ENCODE measurements at places on chromosomes 16 and 17.

GRCh38 chr16:87664792-87665191 is 62.5 kb downstream of the JPH3 start:
- DNase-seq = no peak

GRCh38 chr17:2994441-2994840 is 69.0 kb downstream of the OR1D5 start:
- DNase-seq = no peak

DNA sequence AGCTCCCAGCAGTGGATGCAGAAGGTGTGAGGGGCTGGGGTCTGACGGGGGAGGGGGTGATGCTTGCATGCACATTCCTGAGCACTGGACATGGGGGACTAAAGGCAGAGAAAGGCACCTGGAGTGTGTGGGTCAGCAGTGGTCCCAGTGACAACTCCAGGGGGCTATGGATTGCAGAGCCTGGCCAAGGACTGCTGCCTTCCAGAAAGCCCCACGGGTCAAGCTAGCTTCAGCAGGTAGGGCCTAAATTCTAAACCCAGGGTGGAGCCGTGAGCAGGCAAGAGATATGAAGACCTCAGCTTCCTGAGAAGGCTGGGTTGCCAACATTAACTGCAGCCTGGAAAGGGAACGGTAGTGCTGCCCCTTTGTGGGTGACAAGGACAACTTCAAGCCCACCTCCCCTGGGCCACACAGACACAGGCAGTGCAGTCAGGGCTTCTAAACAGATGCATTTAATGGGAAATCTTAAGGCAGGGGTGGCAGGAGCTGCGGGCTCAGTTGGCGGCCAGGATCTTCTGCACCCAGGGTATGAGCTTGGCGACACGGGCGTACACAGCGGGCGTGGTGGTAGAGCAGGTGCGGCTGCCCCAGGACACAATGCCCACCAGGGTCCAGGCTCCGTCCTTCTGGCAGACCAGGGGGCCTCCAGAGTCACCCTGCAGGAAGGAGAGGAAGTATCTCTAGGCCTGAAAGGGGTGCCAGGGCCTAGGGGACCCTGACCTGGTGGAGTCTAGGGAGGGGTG is 3.1 kb downstream of the CTRB2 start:
- DNase-seq = peak; percentile 33

DNA sequence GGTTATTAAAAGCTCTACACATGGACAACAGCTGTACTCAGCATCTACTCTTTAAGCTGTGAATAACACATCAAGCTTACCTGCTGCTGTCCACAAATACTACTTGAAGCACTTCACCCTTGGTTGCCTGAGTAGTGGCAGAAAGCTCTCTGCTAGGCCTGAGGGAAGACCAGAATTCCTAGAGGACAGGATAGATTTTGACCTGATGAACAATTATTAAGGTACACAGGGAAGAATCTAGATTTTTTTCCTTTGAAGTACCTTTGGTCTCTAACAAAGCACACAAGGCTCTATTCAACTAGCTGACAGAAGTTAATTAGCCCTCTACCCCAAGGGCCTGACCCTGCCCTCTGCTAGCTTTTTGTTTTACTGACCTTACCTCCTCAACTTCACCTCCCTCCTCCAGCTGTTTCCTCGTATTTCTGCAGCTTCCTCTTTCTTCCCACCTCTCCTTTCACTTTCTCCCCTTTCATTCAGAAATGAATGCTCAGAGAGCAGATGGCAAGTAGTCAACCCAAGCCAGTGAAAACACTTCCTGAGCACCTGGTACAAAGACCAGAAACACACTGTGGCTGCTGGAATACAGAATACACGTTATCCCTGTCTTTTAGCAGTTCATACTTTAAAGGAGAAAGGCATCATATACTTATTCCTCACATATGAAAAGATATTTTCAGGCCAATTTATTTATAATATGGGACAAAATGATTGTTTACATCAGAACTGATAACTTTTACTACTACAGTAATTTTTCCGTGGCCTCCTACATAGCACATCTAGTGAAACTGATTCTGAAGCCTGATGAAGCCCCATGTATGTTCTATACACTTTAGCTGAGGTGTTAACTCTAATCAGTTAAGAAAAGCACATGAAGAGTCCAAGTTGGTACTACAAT is 5.7 kb upstream of the VEZF1 start:
- no peak for DNase-seq

DNA sequence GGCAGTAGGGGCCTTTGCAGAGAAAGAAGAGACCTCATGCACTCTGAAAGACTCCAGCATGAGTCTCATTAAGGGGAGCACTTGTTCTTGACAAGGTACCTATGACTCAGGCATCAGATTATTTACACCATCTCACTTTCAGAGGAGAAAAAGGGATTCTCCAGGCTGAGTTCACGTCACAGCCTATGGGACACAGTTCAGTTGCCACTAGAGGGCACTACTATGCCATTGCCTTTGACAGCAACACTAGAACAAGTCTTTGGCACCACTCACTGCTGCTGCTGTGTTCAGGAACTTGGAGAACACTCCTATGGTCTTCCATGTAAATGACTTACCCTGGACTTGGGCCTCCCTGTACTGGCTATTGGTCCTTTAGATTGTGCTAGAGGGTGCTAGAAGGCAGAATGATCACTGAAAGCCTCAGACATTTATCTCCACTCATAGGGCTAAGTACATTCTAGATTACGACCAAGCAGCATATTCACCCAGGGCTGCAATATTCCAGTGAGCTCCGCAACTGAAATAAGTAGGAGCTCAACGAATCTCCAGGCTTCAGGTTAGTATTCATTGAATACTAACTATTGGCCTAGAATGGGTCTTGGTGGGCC is 225.1 kb upstream of the CA10 start:
- no peak for DNase-seq

GRCh38 chr17:80125656-80126448 is 21.1 kb downstream of the EIF4A3 start:
- no peak for DNase-seq

GRCh38 chr17:66789961-66790437 is 44.9 kb upstream of the CACNG5 start:
- no peak for DNase-seq

- DNase-seq = no peak
Observed at GRCh38 chr16:14522671-14523070, 107.4 kb downstream of the PARN start.

DNA sequence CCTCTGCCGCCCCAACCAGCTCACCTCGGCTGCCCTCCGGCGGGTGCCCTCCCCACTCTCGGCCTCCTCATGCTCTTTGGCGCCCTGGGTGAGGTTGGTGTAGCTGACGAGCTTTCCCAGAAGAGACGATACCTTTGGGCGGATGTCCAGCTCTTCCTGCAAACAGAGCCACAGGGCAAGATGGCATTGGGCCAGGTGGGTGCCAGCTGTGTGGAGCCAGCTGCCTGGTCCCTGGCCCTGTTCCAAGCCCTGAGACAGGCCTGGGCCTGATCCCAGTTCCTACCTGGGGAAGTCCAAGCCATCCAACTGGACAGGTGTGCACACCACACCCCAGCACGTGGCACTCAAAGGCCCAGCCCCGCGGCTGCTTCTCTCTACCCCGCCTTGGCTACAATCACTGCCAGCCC is 6.9 kb downstream of the SLC12A4 start:
- no peak for DNase-seq

DNA sequence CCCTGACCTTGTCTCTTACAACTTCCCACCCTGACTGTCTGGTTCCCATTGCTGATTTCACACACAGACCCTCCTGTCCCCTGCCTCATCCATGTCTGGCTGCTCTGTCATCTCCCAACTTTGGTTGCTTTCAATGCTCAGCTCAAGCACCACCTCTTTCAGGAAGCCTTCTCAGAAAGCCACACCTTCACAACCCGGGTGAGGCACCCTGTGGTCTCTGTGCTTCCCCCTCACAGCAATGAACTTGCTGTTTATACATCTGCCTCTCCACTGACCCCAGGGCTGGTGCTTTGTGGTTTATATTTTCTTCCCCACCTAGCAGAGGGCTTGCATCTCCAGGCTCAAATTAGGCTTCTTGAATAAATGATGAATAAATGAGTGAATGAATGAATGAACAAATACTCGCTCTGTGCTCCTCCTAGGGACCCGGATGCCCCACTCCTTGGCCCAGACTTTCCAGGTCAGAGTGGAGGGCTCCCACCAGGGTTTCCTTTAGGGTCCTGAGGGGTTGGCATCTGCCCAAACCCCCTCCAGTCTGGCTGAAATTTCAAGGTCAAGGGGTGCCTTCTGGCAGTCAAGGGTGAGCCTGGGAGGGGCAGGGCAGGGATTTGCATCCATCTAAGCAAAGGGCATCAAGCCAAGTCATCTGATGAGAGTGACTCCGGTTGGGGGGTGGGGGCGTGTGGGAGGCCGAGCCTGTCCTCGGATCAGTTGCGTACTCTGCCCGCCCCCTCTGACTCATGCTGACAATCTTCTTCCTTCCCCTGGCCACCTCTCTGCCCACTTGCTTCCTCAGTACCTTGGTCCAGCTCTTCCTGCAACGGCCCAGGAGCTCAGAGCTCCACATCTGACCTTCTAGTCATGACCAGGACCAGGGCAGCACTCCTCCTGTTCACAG is at the start of gene ITGAX:
Gene ITGAX, plus strand, starts transcription at position 783 of the 898 bp plus-strand sequence. Its CDS starts 79 bp downstream, at position 862.
- DNase-seq = no peak

DNA sequence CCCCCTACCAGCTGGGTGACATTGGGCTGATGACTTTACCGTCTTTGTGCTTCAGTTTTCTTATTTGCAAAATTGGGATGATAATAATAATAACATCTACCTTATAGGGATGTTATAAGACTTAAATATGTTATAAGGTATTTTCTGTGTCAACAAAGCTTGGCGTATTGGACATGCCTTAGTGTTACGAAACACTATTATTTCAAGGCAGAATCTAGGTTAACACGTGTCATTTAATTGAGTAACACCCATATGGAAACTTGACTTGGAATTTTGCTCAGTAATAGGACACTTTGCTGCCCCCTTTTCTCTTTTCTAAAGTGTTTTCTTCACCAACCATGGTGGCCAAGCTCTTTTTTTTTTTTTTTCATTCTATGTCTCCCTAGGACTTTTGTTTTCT is 294.2 kb upstream of the SALL1 start:
- DNase-seq = no peak

GRCh38 chr17:63931981-63932561 is at the start of gene CD79B:
Gene CD79B, minus strand, starts transcription at chr17:63932331. Its CDS starts 70 bp downstream, at chr17:63932261.
- DNase-seq = no peak

DNA sequence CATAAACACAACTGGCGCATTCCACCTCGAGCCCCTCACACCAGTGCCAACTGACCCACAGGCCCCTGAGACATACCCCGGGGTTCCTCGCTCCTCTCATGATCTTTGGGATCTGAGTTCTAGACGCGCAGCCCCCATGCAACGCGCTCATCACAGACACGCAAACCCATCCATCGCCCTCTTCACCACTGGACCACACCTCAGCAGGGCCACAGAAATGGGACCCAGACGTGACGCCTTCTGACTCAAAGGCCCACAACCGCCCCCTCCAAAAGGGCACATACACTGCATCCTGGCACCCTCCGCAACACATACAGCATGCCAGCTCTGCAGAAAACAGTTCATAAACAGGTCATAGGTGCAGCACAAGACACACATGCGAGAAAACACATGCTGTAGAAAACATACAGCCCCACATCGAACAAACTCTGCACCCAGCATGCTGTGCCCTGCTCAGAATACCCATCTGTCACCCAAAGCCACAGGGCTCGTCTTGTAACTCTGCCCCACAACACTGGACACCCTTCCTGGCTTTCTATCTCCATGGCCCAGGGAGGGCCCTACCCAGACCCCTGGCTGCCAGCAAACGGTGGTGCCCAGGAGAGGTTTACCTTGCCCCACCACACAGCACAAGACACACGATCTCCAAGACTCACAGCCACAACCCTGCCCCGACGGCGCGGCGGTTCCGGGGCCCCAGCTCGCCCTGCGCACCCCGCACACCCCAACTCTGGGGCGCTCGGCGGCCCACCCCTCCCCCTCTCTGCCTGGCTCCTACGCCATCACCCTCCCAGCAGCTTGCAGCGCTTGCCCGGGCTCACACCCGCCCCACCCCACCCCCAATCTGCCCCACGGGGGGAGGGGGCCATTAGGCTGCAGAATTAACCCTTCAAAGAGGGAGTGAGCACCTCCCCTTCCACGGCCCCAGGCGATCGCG is 887 bp downstream of the ZBTB4 start:
- peak; percentile 91 for DNase-seq

DNA sequence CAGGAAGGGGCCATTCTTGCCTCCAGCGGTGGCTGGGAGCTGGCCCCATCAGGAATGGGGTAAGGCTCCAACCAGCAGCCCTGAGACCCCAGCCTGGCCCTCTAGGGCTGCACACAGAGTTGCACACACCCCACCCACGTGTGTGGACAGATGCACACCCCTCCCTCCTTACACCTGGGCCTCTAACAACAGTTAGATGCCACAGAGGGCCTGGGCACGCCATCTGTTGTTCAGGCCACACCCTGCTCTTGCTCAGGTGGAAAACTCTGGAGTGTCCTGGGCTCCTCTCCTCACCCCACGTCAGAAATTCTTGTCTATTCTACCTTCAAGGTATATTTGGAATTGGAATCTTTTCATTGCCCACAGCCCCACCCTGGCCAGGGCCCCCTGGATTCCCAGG is 13.3 kb upstream of the RAI1 start:
- DNase-seq = no peak

DNA sequence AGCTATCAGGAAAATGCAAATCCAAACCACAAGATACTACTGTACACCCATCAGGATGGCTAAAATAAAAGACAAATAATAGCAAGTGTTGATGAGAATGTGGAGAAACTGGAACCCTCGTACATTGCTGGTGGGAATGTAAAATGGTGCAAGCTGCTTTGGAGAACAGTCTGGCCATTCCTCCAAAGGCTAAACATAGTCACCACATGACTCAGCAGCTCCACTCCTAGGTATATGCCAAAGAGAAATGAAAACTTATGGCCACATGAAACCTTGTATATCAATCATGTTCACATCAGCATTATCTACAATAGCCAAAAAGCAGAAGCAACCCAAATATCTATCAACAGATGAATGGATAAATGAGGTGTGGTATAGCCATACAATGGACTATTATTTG is 28.5 kb downstream of the VAC14 start:
- no peak for DNase-seq

- DNase-seq = no peak
Observed at GRCh38 chr16:56399486-56399885, 25.9 kb downstream of the AMFR start.

DNA sequence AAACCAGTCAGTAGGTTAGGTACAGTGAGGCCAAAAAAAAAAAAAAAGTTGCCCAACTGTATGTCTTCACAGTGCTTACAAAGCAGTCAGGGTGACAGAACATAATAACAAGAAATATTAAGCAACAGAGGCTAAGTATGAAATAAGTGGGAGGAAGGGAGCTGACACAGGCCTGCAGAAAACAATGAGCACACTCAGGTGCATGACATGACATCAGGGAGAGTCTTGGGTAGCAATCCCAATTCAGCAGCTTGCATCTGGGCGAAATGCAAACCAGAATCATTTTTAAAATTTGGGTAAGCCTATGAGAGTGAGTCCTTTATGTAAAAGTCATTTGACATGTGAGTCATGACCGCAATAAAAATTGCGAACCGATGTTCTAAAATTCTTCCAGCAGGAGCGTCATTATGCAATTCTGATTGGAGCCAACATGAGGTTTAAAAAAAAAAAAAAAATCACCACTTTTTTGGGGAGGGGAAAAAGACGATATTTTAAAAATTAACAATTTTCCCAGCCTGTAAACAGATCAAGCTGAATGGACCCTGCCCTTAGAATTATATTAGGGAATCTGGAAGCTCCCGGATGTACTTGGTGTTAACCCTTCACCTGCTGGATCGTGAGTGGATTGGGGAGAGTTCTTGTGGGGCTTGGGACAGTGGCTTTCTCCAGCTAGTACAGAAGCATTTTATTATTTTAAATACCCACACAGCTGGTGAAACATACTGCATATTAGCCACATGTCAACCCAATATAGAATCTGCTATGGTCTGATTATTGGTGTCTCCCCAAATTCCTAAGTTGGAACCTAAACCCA is 127.9 kb downstream of the NPIPB5 start:
- DNase-seq = no peak
